Activated CD8-positive, alpha-beta T cell treated with anti-CD3 and anti-CD28 coated beads for 36 hours (primary cell): ENCODE measurements at places on chromosomes 12 and 14. TPM values are rescaled to one million over a fixed set of nuclear protein-coding genes. Genes with fewer than 3 reads are reported as not detected.

DNA sequence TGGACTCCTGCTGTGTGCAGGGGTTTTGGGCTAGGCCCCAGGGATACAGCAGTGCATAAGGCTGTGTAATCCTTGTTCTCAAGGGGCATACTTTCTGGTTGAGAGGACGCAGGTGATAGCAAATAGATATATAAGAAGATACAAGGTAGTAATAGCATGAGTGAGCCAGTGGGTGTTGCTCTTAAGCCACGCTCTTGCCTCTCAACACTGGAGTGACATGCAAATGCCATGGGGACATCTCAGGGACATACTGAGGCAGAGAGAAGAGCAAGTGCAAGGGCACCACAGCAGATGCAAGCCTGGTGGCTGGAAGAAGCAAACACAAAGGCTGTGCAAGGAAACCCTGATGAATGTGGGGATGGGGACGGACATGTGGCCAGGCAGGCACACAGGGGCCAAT lies 223.3 kb downstream of the CHST11 start:
- no peak overlapping the region for H3K4me3 ChIP-seq
- H3K27me3 ChIP-seq, result no peaks in the 10 kb centered on the region
- no peaks in the 10 kb centered on the region for H3K36me3 ChIP-seq
- peaks cover 56% of the 10 kb centered on the region for H3K4me1 ChIP-seq

- no peak overlapping the region for H3K4me3 ChIP-seq
- no peaks in the 10 kb centered on the region for H3K4me1 ChIP-seq
- no peak overlapping the region for H3K27ac ChIP-seq
- no peak for DNase-seq
- H3K36me3 ChIP-seq, result no peaks in the 10 kb centered on the region
Observed at GRCh38 chr14:93163564-93163963, 21.1 kb downstream of the MOAP1 start.

DNA sequence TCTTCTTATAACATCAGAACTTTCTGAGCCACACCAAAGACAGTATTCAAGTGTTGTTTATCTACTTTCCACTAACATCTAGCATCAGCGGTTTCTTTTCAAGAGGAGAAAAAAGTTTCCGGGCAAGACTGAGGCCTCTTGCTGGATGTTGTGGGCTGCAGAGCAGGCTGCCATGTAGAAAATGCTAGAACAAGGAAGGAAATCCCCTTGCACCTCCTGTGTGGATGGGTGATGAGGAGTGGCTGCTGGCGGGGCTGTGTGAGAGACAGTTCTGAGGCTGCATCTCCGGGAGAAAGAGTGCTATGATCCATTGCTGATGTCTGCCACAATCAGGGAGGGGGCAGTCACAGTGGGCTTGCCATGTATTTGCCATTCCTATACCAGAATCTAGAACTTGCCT lies 37.8 kb upstream of the PPP1CC start:
- no peak overlapping the region for H3K4me3 ChIP-seq
- no peaks in the 10 kb centered on the region for H3K27me3 ChIP-seq

DNA sequence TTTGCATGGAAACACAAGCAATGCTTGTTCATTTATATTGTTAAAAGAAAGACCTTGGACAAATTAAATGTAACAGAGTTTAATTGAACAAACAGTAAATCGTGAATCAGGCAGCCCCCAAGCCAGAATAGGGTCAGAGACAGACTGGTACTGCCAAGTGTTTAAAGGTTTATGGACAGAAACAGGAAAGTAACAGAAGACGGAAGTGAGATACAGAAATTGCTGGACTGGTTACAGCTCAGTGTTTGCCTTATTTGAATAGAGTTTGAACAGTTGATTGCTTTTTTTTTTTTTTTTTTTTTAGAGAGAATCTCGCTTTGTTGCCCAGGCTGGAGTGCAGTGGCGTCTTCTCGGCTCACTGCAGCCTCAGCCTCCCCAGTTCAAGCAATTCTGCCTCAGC lies 50.3 kb downstream of the DAO start:
- H3K4me1 ChIP-seq, result peaks cover 2% of the 10 kb centered on the region
- DNase-seq, result no peak
- no peaks in the 10 kb centered on the region for H3K36me3 ChIP-seq
- no peak overlapping the region for H3K27ac ChIP-seq

- peaks cover 50% of the 10 kb centered on the region for H3K4me1 ChIP-seq
- peak; percentile 75 for DNase-seq
- peak overlapping the region; percentile 40 for H3K4me3 ChIP-seq
- peaks cover 5% of the 10 kb centered on the region for H3K36me3 ChIP-seq
- peak overlapping the region; percentile 88 for H3K27ac ChIP-seq
Observed at GRCh38 chr12:89880690-89881350, 172.2 kb upstream of the ATP2B1 start.

DNA sequence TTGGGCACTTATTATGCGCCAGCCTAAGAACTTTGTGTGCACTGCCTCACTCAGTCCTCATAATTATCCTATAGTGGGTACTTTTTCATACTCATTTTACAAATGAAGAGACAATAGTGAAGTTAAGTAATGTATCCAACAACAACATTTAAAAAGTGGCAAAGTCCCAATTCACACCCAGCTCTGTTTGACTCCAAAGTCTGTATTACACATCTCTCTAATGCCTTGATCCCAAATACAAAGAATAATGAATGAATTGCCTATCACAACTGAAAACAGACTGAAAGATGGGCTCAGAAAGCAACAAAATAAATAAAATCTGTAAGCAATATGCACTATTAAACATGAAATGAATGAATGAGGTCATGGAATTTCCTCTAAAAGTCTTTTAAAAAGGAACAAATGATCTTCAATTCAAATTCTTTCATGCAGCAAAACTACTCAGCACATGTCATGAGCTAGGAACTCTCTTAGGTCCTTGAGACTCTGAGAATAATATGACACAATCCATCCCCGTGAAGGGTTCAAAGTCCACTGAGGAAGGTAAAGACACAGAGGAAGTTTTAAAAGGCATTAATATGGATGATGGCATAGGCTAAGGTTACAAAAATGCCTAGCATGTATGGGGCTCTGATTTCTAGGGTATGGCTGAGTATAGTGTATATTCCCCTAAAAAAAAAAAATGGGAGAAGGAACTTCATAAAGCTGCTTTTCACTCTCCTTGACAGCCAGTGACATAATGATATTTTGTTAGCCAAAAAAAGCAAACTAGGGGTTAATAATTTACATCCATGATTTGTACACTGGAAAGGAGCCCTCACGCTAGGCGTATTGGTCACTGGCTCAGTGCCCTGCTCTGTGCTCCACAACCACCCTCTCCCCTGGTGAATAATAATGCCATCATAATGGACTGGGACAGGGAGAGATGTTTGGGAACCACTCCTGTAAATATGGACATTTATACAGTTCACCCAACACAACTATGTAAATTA lies 103.4 kb downstream of the SLC2A13 start:
- H3K4me1 ChIP-seq, result no peaks in the 10 kb centered on the region
- H3K4me3 ChIP-seq, result no peak overlapping the region
- no peaks in the 10 kb centered on the region for H3K27me3 ChIP-seq
- H3K36me3 ChIP-seq, result peaks cover 20% of the 10 kb centered on the region

GRCh38 chr12:1904875-1905274 lies 13.6 kb downstream of the CACNA2D4 start:
- no peak for DNase-seq
- no peak overlapping the region for H3K27ac ChIP-seq
- no peak overlapping the region for H3K4me3 ChIP-seq
- peaks cover 4% of the 10 kb centered on the region for H3K4me1 ChIP-seq
- H3K27me3 ChIP-seq, result peaks cover 7% of the 10 kb centered on the region

DNA sequence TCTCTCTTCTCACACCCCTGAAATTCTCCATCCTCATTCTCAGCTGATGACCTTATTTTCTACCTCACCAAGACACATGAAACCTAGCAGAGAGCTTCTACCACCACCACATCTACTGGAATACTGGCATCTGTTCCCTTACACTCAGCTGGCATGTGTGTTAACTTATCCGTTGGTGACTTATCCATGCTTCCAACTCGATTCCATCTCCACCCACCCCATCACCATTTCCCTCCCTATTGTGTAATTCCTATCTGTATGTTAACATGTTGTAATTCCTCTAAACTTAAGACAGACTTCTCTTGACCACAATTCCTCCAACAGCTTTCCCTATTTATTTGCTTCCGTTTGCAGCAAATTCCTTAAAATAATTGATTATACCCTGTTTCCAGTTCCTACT lies 15.4 kb downstream of the C1S start:
- no peak overlapping the region for H3K4me3 ChIP-seq
- H3K36me3 ChIP-seq, result no peaks in the 10 kb centered on the region
- H3K27ac ChIP-seq, result no peak overlapping the region
- no peak for DNase-seq
- H3K4me1 ChIP-seq, result no peaks in the 10 kb centered on the region

DNA sequence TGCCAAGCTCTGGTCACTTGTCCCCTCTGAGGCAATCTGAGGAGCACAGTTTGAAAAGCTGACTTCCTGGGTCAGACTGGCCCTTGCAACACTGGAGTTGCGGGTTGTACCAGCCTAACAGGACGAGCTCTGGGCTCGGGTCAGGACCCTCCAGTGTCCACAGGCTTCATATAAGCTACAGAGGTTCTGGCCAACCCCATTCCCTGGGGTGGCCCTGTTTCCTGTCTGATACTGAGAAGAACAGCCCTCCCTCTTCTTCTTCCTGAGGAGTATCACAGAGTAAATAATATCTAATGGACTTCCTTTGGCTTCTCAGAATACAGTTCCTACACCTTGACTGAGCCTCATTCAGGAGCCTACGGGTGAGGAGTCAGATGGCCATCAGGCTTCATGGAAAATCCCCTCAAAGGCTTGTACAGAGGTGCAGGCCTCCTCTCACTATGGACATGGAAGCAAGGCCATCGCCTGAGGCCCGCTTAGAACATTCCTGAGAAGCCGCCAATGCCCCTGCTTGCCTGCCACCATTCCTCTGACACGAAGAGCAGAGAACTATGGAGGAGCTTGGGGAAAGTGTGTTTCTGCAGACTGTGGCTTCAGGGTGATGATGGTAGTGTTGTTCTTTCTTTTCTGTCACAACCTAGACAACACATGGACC lies 28.5 kb upstream of the ANO2 start:
- H3K36me3 ChIP-seq, result no peaks in the 10 kb centered on the region
- DNase-seq, result no peak
- no peak overlapping the region for H3K27ac ChIP-seq
- H3K27me3 ChIP-seq, result no peaks in the 10 kb centered on the region

DNA sequence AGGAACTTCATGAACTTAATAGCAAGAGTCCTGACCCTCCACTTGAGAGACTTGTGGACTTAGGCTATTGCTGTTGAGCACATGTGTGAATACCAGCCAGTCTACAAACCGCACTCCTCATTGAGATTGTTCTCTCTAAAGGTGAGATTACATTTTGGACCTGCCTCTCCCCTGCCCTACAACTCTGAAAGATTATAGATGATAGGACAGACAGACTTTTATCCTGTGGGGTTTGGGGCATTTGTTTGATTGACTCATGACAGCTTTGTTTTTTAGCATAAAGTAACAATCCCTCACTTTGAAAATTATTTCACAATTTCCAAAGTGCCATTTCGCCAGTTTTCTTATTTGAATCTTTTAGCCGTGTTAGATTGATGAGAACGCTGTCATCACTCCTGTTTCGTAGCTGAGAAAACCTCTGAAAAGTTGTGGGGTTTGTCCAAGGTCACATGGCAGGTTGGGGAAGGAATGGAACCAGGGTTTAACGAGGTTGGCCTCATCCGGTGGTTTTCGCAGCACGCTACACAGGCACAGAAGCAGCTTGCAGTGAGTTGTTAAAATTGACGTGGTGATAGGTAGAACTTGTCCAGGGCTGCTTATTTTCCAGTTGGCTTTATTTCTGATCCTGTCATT lies 836 bp downstream of the EVL start:
- peak; percentile 92 for DNase-seq
- H3K4me1 ChIP-seq, result peaks cover 51% of the 10 kb centered on the region
- H3K36me3 ChIP-seq, result peaks cover 51% of the 10 kb centered on the region
- H3K27me3 ChIP-seq, result no peaks in the 10 kb centered on the region

DNA sequence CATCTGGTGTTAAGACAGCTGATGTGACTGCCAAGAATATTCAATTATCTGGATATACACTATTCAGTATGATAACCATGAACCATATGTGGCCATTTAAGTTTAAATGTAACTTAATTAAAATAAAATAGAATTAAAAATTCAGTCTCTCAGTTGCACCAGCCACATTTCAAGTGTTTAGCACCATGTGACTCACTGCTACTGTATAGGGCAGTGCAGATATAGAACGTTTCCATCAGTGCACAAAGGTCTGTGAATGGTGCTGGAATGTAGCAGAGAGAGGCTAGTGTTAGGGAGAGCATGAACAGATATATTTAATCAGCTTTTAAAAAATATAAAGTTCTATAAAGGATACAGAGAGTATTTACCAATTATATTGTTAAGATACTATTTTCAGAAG lies 28.7 kb downstream of the ARID4A start:
- DNase-seq, result no peak
- H3K4me3 ChIP-seq, result no peak overlapping the region
- H3K4me1 ChIP-seq, result peaks cover 13% of the 10 kb centered on the region

GRCh38 chr14:100732766-100733100 lies 6.0 kb downstream of the DLK1 start:
- H3K27me3 ChIP-seq, result peaks cover 13% of the 10 kb centered on the region
- H3K27ac ChIP-seq, result no peak overlapping the region
- H3K4me3 ChIP-seq, result no peak overlapping the region

DNA sequence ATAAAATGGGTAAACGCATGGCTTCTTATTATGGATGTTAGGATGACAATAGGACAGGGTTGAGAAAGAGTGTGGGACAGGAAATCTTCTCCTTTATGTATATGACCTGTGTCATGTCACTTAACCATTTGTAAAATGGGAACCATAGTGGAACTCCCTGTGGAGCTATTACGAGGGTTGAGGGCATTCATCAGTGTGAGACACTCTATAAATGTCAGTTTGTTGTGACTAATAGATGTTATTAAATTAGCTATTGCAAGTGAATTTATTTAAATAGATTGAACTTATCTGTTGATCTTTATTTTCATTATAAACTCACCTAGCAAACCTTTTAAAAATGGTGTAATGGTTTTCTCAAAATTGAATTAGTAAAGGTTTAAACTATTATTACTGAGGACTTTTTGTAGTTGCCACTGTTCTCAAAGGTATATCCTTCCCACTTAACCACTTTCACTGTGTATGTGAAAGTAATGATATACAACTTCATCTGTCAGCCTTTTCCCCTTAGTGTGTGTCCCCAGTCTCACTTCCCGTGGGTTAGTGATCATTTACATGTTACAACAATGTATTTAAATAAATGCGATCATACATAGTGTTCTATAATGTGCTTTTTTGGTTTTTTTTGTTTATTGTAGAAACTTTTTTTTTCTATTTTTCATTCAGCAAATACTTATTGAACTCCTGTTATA lies 17.1 kb downstream of the HELB start:
- H3K4me1 ChIP-seq, result peaks cover 42% of the 10 kb centered on the region
- H3K4me3 ChIP-seq, result no peak overlapping the region
- H3K36me3 ChIP-seq, result peaks cover 40% of the 10 kb centered on the region
- peak overlapping the region; percentile 11 for H3K27ac ChIP-seq
- DNase-seq, result no peak

SLC10A1 gene
- total RNA-seq, result not detected

KRT80 gene
- not detected for total RNA-seq
